ENCODE measurements at places on chromosomes 6 and 20.

DNA sequence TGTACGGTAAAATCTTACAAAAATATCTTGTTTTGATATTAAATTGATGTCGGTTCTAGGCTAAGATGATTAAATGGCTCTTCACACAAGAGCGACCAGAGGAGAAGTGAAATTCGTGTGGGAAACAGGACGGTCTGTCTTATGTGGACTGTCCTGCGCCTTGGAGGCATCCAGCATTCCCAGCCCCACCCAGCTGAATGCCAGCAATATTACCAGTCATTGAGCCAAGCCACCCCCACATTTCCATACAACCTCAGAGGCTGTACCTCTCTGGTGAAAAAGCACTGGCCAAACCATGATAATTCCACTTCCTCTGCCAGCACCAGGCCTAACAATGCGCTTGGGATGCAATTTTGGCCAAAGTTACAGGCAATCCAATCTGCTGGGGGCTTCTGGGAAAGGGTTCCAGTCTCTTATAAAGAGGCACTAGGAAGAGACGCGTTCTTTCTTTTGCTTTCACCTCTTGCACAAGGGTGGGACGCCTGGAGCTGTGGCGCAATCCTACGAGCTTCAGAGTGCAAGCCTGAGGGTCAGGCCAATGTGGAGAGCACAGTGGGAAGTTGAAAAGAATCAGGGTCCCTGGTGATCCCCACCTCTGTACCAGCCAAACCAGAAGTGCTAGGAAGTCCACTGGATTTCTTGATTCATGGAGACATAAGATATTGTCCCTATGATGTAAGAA is 213.1 kb downstream of the PREX1 start:
- no peak for DNase-seq

GRCh38 chr20:32807706-32808105 is 12.0 kb upstream of the MAPRE1 start:
- DNase-seq: no peak

GRCh38 chr6:25423358-25423757 is 144.2 kb downstream of the CARMIL1 start:
- DNase-seq: no peak

- no peak for DNase-seq
These were observed 83.4 kb upstream of the LY86 start for GRCh38 chr6:6505111-6505510.

- DNase-seq: no peak
These were observed 81.9 kb downstream of the CRYBG1 start for GRCh38 chr6:106442395-106442794.

DNA sequence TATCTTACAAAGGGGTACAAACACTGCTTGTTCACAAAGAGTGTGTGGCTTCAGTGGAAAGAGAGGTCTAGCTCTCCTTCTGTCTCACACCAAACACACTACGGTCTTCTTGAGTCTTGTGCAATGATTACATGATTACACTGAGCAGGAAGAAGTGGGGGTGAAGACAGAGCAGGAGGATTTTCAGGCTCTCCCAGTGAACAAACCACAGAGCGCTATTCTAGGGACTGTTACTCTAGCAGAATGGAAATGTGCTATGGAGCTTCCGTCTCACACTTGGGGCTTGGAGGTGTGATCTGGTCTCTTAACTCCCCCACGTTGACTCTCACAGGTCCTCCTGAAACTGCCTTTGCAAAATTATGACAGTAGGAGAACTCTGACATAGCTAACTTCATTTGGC is 203.4 kb downstream of the MYLK4 start:
- DNase-seq: no peak

DNA sequence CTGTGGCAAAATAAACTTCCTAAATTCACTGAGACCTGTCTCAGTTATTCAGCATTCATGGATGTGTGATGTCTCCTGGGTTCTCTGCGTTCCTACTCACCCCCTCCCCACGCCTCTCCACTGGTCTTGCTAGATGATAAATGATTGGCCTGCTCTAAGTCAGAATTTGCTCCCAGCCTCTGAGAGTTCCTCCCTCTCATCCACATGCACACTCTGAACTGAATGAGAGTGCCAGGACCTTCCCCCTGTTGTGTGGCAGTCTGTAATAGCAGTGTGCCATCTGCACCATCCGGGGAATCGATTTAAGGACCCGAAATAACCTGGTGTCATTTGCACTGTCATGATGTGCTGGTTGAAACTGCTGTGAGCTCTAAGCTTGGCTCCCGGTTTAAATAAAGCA is 135.8 kb upstream of the AFDN start:
- DNase-seq: no peak

DNA sequence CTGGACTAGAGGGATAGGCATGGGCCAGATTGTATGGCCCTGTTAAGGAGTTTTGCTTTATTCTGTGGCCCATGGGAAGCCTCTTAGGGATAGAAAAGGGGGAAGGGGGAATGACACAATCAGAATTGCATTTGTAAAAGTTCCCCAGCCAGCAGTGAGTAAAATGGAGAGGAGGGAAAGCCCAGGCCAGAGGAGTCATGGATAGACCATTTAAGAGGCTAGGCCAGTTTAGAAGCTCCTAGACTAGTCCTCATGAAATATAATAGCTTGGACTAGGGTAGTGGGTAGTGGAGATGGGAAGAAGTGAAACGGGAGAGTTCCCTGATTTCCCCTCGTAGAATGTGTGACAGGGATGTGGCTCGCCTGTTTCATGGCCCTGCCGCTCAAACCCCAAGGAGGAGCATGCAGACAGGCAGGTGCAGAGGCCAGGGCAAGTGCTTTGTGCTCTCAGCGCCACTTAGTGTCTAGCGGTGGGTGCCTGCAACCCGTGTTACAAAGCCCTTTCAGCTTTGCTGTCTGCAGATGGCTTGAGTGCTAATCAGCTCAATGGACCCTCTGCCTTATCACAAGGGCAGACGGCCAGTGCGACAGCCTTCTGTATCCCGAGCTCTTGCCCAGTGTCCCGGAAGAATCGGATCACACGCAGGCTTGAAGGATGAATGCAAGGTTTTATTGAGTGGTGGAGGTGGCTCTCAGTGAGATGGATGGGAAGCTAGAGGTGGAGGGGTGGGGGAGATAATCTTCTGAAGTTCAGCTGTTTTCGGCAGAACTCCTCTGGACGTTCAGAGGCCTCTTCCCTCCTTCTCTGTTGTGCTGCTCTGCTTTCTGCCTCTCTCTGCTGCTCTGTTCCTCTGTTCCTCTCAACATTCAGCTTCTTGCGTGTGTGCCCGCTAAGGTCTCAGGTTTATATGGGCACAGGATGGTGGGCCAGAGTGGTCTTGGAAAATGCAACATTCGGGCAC is 141.1 kb downstream of the CEP57L1 start:
- no peak for DNase-seq

- DNase-seq: no peak
These were observed 143.2 kb downstream of the PREX1 start for GRCh38 chr20:48684501-48685041.

- no peak for DNase-seq
These were observed 168.6 kb upstream of the GGTLC1 start for GRCh38 chr20:24157213-24157612.

GRCh38 chr6:145736661-145737144 is 1.4 kb upstream of the EPM2A start:
- peak; percentile 59 for DNase-seq
